SW 1271 (cell line): ENCODE measurements at places on chromosomes 2 and 18.

GRCh38 chr18:31064130-31064529 is 21.6 kb upstream of the DSC3 start:
- no peak for DNase-seq

GRCh38 chr2:206250041-206250897 is 24.2 kb upstream of the ZDBF2 start:
- DNase-seq = no peak

GRCh38 chr2:164747783-164748433 is 93.7 kb downstream of the COBLL1 start:
- DNase-seq = no peak

- no peak for DNase-seq
Measured at GRCh38 chr18:68960355-68960754, 162.5 kb downstream of the CCDC102B start.

GRCh38 chr2:225670111-225670974 is 270.8 kb downstream of the NYAP2 start:
- DNase-seq = peak; percentile 33

DNA sequence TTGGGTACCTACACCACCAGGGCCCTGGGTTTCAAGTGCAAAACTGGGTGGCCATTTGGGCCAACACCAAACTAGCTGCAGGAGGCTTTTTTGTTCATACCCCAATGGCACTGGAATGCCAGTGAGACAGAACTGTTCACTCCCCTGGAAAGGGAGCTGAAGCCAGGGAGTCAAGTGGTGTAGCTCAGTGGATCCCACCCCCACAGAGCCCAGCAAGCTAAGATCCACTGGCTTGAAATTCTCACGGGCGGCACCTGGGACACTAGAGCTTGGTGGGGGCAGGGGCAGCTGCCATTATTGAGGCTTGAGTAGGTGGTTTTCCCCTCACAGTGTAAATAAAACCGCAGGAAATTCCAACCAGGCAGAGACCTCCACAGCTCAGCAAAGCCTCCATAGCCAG is 46.0 kb upstream of the FAM110C start:
- DNase-seq = no peak

GRCh38 chr2:205612636-205613035 is 69.7 kb upstream of the NRP2 start:
- DNase-seq = no peak

DNA sequence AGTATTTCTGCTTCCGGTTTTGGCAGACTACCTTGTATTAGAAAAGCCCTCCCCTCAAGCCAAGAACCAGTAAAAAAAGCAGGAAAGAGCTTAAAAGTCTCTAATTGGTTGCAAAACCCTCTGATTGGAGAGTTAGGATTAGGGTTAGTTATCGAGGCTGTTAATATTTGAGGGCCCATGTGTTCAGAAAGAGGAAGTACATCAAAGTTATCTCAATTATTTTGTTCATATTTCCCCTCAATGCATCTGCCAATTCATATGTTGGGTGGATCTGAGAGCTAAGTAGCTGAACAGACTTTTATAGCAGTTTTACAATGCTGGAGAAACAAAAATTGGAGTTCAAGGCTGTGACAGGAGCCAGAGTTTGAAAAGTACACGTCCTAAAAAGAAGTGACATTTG is 43.1 kb upstream of the KLHL14 start:
- DNase-seq = no peak

DNA sequence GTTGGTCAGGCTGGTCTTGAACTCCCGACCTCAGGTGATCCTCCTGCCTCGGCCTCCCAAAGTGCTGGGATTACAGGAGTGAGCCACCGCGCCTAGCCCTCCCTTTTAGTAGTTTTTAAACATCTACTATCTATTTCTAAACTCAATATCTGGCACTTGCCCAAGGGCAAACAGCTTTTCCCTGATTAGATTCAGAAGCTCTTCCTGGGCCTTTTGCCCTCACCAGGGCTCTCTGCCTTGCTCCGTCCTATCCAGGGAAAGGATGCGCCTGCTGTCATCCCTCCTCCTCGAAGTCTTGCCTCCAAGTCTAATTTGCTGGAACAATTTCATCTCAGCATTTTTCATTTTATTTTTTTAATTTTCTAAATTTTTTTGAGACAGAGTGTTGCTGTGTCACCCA is 41.4 kb upstream of the FHOD3 start:
- no peak for DNase-seq

DNA sequence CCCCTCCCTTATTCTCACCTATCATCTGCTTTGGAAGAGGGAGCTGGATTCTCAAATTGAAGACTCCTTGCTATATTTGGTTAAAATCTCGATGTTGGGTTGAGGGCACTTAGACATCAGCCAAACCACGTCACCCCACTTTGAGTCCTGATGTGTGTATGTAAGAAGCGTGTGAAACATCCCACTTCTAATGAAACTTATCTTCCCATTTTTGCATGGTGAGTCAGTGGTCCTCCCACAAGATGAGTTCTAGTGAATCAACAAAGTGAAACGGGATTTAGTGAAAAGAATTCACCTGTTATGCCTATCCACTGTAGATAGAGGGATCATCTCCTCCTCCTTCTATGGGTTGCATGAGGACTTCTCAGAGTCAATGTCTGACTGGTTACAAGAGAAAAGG is 51.4 kb upstream of the SPRED2 start:
- DNase-seq = no peak

GRCh38 chr18:49277395-49278036 is 182.9 kb downstream of the DYM start:
- no peak for DNase-seq

DNA sequence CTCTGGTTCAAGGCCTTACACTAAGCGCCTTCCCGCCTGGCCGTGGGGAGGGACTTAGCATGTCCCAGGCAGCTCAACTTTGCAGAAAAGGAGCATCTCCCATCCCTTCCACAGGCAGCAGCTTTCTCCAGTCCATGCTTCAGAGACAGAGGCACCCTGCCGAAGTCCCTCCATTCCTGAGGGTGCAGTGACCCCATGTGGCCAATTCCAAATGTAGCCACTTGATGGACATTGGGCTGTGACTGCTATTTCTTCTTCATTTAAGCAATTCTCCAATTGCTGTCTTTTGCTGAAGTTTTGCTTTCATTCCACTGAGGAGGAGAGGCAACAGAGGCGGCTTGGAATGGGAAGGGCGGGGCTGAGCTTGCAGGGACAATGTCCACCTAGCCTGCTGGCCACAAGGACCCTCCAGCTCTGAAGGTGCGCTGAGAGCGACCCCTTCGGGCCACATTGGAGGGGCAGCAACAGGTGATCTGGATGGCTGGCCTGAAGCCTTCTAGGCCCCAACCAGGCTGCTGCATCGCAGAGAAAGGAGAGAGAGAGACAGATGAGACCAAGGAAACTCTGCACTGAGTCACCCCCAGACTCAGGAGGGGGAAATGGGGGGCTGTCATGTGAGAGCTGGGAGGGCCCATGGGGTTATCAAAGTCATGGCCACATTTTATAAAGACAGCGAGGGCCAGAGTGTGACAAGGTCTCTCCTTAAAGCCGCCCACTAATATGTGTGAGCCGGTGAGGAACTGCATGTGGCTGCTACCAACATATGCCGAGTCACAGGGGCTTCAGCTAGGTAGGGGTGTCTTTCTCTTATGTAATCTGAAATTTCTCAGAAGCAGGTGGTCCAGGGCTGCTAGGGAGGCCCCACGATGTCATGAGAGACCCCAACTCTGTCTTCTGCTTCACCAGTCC is 61.3 kb downstream of the LONRF2 start:
- peak; percentile 66 for DNase-seq

DNA sequence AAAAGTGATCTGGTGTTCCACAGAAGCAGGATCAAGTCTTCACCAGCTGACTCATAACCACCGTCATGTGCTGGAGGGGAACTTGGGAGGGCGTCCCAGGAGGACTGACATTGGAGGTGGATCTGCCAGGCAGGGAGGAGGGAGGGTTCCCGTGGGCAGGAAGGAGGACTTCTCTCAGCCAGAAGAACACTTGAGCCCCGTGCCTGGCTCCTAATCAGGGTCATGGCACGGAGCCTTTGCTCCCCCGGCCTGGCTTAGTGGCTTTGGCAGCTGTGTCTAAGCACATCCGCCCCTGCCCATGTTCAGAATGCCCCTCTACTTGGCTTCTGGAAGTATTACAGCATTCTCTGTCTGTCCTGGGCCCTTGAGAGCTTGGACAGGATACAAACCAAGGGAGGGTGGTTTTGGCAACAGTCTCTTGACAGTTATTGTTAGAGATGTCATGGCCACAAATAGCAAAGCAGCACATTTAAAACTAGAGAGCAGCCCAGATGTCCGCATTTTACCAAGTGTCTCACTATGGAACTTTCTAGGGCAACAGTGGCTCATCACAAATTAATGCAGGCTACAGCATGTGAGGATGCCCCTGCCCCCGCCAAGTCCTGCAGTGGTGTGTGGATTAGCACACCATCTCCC is 11.5 kb downstream of the PPP1R7 start:
- DNase-seq = no peak

GRCh38 chr18:62690236-62690815 is 25.0 kb upstream of the PHLPP1 start:
- DNase-seq = no peak

DNA sequence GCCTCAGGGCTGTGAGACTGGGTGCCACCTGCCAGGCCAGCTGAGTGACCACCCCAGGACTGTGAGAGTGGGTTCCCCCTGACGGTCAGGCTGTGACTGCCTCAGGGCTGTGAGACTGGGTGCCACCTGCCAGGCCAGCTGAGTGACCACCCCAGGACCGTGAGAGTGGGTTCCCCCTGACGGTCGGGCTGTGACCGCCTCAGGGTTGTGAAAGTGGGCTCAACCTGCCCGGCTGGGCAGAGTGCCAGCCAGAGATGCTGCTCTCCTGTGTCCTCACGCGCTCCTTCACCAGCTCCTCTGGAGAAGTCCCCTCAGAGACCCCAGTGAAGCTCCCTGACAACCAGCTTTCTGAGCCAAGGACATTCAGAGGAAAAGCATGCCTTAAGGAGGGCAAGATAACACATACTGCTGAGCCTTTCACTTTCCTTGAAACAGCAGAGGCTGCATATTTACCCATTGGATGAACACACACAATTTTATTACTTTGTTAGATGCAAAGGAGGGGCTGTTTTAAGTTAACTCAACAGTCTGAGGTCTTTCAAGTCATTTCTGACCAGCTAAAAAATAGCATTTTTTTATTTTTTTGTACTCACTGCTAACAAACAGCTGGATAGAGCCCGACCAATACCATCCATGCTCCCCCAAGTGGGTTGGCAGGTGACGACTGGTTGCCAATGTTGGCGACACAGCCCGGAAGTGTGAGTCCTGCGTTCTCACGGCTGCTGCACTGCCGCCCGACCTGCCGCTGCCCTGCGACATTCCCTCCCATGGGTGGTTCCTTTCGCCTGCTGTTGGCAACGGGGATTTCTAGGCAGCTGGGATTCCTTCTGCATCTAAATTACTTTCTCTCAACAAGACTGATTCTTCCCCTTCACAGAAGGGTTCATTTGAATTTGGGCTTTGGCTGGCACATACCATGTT is 70.7 kb downstream of the NDUFA10 start:
- no peak for DNase-seq

DNA sequence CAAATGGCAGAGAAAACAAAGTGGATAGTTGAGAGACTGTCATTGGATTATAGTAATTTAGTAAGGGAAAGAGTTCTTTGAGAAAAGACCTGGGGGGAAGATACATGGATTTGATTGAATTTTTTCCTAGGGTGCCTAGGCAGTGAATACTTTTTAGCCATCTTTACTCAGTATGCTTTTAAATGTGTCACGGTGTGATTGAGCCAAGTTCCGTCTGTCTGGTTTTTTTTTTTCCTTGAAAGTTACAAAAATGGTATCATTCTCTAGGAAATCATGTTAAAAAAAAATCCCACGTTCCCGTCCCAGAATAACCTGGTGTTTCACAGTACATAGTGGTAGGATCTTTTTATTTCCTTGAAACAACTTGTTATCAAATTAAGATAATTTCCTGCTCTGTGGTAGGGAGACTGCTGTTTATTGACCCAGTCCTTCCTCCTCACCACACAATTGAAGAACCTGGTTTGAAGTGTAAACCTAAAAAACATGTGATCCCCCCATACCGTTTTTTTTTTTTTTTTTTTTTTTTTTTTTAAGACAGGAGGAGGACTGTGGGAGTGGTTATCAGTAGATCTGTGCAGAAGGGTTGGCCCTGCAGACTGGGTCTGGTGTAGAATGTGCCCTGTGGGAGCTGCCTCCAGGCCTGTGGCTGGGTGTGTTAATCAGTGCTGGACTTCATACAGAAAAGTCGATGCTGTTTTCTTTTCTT is 55.1 kb downstream of the DGKD start:
- DNase-seq = no peak

DNA sequence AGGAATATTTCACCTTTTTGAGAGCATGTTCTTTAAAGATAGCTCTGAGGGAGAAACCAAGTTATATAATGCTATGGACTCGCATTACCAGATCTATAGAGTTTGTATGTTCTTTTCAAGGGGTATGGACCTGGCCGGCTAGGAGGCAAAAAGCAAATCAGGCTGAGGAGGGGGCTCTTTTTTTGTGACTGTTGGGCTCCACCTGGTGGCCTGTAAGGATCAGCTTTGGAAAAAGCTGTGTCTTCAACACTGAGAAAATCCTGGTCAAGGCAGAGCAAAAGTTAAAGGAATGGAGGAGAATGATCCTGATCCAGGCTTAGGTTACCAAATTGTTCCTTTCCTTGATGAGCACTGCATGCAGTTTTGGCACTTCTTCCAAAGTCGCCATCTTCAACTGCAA is 180.5 kb downstream of the DIS3L2 start:
- peak; percentile 21 for DNase-seq

- DNase-seq = no peak
Measured at GRCh38 chr18:25288340-25288938, 63.5 kb downstream of the ZNF521 start.

GRCh38 chr18:48656582-48656981 is 117.8 kb downstream of the CTIF start:
- no peak for DNase-seq

GRCh38 chr2:206981739-206982340 is 42.5 kb downstream of the CPO start:
- no peak for DNase-seq

DNA sequence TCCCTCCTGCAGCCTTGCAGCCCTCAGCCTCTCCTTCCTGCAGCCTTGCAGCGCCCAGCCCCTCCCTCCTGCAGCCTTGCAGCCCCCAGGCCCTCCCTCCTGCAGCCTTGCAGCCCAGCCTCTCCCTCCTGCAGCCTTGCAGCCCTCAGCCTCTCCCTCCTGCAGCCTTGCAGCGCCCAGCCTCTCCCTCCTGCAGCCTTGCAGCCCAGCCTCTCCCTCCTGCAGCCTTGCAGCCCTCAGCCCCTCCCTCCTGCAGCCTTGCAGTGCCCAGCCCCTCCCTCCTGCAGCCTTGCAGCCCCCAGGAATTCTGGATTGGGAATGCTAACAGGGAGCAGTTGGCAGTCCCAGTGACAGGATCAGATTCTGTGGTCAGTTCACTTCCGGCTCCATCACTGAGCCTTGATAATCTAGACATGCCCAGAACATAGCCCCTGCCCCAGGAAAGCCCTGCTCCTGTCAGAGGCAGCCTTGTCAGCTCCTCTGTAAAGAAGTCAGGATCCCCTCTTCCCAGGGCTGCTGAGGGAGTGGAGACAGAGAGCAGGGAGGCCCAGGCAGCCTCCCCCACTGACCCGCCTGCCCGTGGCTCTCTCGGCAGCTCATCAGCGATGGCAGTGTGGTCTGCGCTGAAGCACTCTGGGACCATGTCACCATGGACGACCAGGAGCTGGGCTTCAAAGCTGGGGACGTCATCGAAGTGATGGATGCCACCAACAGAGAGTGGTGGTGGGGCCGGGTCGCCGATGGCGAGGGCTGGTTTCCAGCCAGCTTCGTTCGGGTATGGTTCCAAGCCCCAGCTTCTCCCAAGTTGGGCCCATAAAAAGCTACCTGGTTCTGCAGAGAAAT is 54.8 kb downstream of the FAM168B start:
- DNase-seq = no peak

GRCh38 chr2:114022360-114023085 is 132.6 kb downstream of the ACTR3 start:
- peak; percentile 8 for DNase-seq

GRCh38 chr18:70416496-70416895 is 127.7 kb downstream of the SOCS6 start:
- no peak for DNase-seq
